ENCODE measurements at places on chromosomes 4 and X. TPM values are rescaled to one million over a fixed set of nuclear protein-coding genes. Genes with fewer than 3 reads are reported as not detected.
A peak's percentile ranks its signal among the peaks of the same experiment; 100 is the strongest.

NXF3 gene
- 0.23 TPM for polyA plus RNA-seq

GPM6B gene
- polyA plus RNA-seq: 3.4 TPM

TLR7 gene
- polyA plus RNA-seq: 2.7 TPM

INTS6L gene
- 13.5 TPM for polyA plus RNA-seq

CTAG2 gene
- 6.8 TPM for polyA plus RNA-seq

RASSF6 gene
- 0.85 TPM for polyA plus RNA-seq

BMP3 gene
- 7.9 TPM for polyA plus RNA-seq

XAGE1B gene
- not detected for polyA plus RNA-seq

ZGRF1 gene
- 1.8 TPM for polyA plus RNA-seq

EMD gene
- 146 TPM for polyA plus RNA-seq

CTSO gene
- polyA plus RNA-seq: 20.6 TPM

APLN gene
- polyA plus RNA-seq: 3.6 TPM

NFXL1 gene
- 7.0 TPM for polyA plus RNA-seq

GRCh38 chr4:20422398-20422797 is 170.7 kb downstream of the SLIT2 start:
- DNase-seq: peak; percentile 17

- no peak for DNase-seq
Observed at GRCh38 chr4:87502580-87503238, 26.5 kb downstream of the SPARCL1 start.

- no peak for DNase-seq
Observed at GRCh38 chr4:24067367-24068193, 177.7 kb upstream of the PPARGC1A start.

- DNase-seq: no peak
Observed at GRCh38 chr4:31334086-31334910, 614.1 kb downstream of the PCDH7 start.

DNA sequence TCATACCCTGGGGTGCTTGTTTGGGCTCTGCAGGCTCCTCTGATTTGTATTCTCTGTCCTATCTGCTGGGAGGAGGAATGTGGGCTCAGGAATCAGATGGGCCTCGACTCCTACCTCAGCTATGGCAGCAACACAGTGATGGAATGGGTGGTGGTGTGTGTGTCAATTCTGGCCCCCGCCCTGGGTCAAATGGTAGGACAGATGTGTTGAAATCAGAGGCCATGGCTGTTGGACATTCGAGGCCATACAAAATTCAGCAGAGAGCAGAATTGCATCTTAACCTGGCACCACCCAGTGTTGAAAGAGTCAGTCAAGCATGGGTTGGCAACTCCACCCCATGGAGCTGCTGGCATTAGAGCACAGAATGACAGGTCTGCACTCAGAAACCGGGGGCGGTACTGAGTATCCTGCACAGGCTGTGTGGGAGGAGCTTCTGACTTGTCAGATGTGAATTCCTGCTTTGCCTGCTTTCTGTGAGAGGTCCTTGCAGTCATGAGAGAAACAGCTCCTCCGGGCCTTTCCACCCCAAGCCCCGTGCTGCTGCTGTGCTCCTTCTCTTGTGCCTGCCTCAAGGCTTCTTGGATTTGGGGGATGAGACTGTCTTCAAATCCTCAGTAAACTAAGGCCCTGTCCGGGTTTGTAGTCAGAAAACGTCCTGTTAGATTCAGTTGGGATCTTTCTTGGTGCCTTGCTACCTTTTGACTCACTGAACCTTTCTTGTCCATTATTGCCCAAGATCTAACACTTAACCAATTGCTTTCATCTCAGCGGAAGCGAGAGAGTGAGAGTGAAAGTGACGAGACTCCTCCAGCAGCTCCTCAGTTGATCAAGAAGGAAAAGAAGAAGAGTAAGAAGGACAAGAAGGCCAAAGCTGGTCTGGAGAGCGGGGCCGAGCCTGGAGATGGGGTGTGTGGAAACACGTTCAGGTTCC is 13.0 kb downstream of the DKC1 start:
- DNase-seq: no peak

DNA sequence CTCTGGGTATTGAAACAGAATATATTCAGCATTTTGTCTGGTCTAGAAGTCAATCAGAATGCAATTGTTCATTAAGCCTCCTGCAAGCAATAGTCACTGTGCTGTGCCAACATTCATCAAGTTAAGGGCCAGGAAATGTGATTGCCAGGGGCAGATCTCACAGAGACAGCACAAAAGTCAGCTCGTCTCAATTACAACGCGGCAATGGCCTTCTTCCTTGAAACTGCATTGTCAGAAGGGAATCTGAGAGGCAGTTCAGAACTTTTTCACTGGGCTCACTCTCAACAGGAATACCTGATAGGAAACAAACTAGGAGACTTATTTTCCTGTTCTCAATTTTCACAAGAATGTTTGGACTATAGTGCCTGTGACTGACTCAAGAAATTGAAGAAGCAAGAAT is 131.1 kb upstream of the NR3C2 start:
- no peak for DNase-seq

DNA sequence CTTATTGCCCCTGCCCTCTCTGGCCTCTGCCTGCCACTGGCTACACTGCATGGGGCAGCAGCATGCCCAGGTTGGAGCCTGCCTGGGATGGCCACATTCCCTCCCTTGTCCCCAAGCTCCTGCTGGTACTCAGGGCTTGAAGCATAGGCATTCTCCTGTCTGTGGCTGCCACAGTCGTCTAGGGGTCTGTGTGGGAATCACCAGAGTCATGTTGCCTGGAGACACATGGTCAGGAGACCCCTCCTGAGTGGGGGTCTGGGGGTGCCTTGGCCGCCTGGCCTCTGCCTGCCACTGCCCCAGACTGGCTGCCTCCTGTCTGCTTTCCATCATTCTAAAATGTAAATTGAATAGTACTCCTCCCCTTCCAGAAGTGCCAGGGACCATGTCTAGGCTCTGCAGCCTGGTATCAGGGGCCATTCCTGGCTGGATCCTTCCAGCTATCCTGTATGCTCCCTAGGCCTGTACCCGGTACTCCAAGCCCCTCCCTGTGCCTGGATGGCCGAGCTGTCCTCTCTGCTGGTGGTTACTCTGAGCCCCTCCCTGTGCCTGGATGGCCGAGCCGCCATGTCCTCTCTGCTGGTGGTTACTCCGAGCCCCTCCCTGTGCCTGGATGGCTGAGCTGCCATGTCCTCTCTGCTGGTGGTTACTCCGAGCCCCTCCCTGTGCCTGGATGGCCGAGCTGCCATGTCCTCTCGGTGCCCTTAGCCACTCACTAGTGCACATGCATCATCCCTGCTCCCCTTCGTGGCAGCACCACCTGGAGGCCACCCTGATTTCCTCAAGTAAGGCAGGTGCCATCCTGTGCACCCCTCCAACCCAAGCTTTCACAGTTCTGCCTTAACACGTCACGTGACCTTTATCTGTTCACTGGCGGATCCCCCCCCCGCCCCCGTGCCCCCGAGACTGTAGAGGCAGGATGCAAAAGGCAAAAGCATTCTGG is 5.5 kb upstream of the NKX1-1 start:
- no peak for DNase-seq

DNA sequence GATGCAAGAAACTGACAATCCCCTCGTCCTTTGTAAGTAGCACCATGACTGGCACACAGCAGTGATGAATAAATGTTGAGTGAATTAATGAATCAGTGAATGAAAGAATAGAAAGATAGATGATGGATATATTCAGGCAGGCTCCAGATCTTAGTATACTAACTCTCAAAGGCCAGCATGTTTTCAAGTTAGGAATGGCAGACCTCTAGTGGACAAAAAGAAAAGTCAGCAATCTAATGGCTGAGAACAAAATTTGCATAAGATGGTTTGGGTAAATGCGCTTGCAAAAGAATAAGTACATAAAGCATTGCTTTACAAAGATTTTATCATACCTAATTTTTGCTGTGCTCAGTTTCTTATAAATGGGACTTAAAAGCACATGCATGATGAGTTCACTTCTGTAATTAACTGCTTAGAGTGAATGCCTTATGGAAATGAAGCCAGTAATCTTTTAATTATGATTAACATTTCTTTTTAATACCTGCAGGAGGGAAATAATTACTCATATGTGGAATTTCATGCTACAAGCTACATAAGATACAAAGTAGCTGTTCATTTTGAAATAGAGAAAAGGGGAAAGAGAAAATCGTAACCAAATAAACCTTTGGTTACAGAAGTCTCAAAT is 126.9 kb upstream of the GPRIN3 start:
- DNase-seq: no peak

GRCh38 chrX:153900831-153901752 is 3.4 kb upstream of the AVPR2 start:
- DNase-seq: no peak

GRCh38 chrX:78199851-78200250 is 60.4 kb upstream of the TAF9B start:
- DNase-seq: no peak

GRCh38 chrX:136636121-136636520 is 11.8 kb upstream of the CD40LG start:
- DNase-seq: no peak

DNA sequence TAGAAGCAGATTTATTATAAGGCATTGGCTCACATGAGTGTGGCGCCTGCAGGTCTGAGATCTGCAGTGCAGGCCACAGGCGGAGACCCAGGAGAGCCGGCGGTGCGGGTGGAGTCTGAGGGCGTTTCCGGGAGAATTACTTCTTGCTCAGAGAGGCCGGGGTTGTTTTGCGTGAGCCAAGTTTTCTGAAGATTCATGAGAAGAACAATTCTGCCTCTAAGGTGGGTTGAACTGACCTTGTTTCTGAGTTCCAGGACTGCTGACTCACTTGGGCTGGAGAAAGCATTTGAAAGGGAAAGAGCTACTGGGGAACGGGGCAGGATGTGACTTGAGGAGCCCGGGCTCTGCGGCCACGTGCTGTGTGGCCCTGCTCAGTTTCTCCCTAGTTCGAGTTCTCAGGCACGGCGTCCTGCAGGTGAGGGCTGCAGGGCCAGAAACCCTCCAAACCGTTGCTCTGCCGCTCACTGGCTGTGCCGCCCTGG is 36.7 kb upstream of the SORCS2 start:
- peak; percentile 67 for DNase-seq

GRCh38 chr4:150308824-150309472 is 230.7 kb downstream of the DCLK2 start:
- DNase-seq: no peak

DNA sequence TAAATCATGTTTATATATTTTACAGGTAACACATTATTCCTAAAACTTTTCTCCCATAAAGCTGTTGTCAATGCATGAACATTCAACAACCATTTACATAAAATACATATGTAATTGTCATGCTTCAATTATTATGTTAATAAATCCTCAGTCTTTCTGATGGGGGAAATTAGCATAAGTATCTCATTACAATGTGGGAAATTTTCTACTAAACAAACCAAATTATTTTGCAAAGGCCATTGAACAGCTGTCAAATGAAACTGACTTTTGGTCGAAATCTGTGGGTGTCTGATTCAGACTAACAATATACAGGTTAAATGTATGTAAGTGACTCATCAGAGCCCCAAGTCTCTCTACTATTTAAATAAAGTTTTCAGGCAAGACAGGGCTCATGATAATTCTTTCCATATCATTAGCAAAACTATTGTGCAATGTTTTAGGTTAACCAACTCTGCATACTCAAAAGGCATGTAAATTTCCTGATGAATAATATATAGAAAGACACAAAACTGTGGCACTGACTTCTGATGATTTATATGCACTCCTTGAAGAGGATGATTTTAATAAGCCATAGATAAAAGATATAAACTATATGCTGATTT is 795.3 kb upstream of the AADAT start:
- DNase-seq: no peak

DNA sequence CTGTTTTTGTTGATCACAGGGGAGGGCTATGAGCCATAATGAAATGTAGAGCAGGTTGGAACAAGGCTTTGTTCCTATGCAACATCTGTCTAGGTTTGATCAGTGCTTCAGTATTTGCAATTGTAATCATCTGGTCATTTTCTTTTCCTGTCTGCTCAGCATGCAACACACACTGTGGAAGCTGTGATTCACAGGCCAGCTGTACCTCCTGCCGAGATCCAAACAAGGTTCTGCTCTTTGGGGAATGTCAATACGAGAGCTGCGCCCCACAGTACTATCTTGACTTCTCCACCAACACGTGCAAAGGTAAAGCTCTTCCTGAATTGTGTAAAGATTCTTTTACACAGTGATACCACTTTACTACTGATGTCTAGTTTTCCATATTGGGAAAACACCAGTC is 181.9 kb upstream of the ANXA3 start:
- no peak for DNase-seq

DNA sequence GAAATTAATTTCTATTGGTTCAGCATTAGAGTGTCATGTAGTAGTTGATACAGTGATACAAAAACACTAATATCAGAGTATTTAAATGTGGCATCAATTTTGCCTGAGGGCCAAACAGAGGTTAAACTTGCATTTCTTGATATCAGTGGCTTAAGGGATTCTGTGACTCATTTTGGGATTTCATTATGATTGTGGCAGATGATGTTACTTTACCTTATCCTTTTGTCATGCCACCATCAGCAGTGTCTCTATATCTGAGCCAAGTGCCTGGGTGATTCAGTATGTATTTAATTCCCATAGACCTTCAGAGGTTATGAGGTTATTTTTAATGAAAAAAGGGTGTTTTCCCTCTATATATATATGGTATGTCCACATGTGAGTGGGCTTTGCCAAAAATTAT is 582.9 kb downstream of the ADGRL3 start:
- DNase-seq: no peak

GRCh38 chrX:27815209-27815608 is 7.4 kb downstream of the MAGEB10 start:
- DNase-seq: no peak

DNA sequence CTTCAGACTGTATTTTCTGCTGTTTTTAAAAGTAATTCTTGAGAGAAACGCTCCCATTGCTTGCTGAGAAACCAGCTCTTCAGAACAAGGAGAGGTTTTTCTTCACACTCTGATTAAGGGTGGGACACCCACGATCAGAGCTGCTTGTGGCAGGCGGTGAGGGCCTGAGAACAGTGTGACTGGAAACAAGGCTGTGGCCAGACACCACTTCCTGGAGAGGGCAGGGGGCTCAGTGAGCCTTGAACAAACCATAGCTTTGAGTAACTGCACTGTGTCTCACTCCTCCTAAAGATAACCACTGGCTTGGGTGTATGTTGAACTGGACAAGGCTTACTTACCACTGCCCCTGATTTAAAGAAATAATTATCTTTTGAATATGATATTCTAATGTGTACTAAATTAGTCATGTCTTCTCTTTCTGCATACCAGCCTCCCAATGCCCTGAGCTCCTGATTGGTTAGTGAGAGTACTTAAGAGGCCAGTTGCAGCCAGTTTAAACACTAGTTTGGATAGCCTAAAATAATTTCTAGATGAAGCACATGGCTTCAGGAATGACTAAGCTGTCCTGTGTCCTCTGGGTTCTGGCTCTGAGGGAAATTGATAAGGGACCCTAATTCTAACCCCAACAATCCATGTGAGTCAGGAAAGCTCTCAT is 3.7 kb upstream of the GPR82 start:
- DNase-seq: no peak

GRCh38 chrX:9144701-9145241 is 110.8 kb upstream of the FAM9B start:
- DNase-seq: no peak

Data from ovary (tissue), 10 donors.